ENCODE measurements at places on chromosomes 5 and 9. TPM values are rescaled to one million over a fixed set of nuclear protein-coding genes. Genes with fewer than 3 reads are reported as not detected.

Gene SYK
- 222 TPM for total RNA-seq

DNA sequence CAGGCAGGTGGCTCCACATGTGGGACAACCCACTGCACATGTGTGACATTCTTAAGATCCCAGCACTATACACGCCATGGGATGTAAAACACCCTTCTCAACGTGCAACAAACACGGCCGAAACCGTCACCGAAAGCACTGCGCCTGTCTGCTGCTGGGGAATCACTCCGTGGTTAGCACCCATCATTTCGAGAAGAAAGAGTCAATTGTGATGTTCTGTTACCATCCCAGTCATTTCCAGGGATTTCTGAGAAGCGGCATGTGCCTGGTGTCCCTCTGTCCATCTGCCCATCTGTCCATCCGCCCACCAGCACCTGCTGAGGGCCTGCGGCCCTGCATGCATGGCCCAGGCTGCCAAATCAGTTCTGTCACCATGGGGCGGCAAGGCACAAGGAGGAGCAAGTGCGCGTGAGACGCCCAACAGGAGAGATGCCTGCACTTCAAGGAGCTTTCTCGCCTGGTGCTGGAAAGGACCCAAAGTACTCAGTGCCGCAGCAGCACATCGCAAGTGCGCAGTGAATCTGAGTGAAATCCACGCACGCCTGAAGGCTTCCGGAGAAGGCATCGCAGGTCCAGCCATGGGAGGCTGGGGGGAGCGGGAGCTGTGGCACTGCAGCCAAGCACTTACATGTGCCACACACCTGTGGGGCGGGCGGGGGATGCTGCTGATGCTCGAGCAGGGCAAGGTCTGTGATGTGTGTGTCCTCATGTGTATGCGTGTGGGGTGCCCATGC lies 38.0 kb downstream of the VAV2 start:
- DNase-seq = no peak

Gene SPATA31A3
- total RNA-seq = not detected

DNA sequence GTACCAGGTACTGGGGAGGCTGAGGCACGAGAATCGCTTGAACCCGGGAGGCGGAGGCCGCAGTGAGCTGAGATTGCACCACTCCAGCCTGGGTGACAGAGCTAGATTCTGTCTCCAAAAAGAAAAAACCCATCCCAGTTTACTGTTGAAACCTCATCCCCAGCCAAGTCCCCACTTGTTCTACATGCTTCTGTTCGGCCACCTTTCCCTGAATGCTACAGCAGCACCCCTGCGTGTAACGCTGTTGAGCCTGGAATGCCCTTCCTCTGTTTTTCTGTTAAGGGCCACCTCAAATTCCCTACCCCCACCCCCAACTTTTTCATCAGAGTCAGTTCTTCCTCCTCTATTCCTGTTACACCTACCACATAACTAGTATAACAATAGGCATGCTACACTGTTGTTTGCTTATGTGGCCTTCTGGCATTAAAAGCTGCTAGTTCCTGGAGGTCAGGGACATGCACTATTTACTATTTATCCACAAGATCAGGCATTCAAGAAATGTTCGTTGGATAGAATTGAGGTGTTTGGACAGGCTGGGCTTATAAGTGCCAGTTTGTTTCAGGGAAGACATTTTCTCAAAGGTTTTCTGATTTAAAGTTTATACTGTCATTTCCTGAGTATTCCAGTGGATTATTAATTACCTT lies 47.1 kb upstream of the C5orf47 start:
- no peak for DNase-seq

DNA sequence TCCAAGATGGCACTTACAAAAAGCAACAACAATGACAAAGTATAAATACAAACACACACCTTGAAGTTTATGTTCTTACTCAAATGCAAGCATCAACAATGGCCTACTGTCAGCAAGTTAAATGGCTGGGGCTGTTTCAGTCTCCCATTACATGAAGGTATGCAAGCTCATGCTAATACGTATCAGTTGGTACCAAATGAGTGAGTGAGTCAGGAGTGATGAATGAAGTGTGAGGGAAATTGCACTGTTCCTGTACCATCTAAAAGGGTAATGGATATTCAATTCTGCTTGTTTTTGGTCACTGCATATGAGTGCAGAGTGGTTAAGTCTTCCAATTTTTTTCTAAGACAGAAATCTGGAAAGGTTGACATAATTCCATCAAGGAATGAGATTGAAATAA lies 964.9 kb downstream of the MAT2B start:
- no peak for DNase-seq

GRCh38 chr5:72817076-72817481 lies 618 bp downstream of the TNPO1 start:
- DNase-seq = no peak

- no peak for DNase-seq
Observed at GRCh38 chr9:136584934-136585333, 39.1 kb upstream of the NOTCH1 start.

Gene LAMC3
- total RNA-seq = not detected

Gene IFNA6
- not detected for total RNA-seq

Gene EXOC3
- 79.6 TPM for total RNA-seq

Gene FSTL4
- total RNA-seq = 1.7 TPM

- DNase-seq = no peak
Observed at GRCh38 chr5:1437876-1438559, 7.2 kb downstream of the SLC6A3 start.

DNA sequence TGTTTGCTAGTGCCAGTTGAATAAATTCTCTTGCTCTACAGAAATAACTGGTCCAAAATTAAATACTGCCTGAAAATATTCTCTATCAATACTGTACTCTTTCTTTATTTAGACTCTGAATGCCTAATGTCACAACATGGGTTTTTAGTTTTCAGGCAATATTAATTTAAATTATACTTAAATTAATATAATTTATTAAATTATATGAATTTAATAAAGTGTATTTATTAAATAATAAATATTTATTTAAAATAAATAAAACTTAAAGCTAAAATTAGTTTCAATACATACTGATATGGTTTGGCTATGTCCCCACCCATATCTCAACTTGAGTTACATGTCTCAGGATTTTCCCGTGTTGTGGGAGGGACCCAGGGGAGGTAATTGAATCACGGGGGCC lies 146.0 kb downstream of the PRR16 start:
- no peak for DNase-seq

- no peak for DNase-seq
Observed at GRCh38 chr9:16866587-16866986, 3.9 kb downstream of the BNC2 start.

DNA sequence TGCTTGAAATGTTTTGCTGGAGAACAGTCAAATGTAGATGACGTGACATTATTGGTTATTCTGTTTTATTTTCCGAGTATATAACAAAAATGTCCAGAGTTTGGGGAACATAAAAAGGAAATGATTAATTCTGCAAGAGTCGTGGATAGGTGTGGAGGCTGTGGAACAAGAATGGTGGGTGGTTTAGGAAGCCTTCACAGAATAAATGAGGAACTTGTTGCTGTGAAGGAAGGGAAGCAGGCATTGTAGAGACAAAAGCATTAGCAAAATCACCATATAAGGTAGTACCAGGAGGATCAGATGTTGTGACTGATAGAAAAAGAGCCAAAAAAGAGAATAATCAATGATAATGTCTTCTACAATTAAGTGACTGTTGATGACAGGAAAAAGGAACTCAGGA lies 66.2 kb upstream of the CNTLN start:
- no peak for DNase-seq

GRCh38 chr5:108167174-108167573 lies 214.7 kb downstream of the FBXL17 start:
- DNase-seq = no peak

Gene C5orf47
- total RNA-seq = not detected

Gene SHOC1
- not detected for total RNA-seq

DNA sequence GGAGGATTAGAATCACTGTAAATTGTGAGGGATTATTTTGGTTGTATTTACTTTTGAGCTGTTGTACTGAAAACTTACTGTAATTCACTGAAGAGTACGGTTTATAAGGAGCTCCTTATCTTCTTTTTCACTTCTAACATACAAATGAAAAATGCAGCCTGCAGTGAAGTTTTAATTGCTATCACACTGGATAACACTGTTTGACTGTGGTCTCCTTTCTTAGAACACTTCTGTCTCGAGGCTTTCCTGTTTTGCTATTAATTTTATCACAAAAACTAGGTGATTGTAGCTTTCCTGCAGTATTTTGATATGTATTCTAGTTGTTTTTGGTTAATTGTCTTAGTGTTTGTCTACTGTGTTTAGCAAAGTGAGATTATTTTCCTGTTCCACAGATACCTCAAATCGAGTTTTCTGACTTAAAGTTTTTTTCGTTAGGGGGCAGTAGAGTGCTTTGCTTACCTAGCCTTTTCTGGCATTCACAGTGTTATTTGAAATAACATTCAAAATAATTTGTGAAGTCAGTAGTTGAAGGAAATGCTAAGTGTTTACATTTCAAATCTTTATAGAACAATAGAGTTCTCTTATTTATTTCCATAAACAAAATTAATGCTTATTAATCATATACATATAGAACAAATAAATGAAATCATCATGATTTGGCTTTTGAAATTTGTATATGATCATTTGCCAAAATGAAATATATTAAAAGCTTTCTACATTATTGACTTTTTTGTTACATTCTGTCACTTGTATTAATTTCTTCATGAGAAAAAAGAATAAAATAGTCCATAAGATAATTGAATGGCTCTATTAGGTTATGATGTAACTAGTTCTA lies 52.9 kb downstream of the COMMD10 start:
- DNase-seq = no peak

- DNase-seq = no peak
Observed at GRCh38 chr9:96100385-96101300, 201.3 kb downstream of the HSD17B3 start.

- DNase-seq = no peak
Observed at GRCh38 chr5:134794082-134794481, 35.5 kb downstream of the DDX46 start.

DNA sequence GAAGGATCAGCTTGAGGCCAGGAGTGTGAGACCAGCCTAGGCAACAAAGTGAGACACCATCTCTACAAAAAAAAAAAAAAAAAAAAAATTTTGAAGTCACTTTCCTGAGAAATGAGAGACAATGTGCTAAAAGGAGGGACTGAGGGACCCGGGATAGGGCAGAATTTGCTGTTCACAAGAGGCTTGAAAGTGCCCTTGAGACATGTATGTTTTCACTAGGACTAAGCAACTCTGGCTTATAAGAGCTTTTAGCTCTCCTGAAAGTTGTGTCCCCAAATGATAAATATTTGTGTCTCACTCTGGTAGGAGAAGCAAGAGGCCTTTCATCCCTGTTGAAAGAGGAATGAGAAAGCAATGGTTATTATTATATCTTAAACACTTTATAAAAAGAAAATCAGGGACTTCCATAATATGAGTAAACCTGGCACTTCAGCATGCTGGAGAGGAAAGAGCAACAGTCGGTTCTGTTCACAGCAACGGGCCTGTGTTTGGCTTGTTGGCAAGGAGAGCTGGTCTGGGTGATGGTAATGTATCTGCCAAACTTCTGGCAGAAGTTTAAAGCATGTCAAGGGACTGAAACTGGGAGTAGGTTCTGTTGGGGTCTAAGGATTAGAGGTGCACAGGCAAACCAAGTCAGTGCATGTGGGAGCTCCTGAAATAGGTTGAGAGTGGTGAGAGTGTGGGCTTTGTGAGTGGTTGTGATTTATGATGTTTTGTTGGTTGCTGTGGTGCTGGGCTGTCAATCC lies 32.2 kb downstream of the ENTREP1 start:
- DNase-seq = no peak

DNA sequence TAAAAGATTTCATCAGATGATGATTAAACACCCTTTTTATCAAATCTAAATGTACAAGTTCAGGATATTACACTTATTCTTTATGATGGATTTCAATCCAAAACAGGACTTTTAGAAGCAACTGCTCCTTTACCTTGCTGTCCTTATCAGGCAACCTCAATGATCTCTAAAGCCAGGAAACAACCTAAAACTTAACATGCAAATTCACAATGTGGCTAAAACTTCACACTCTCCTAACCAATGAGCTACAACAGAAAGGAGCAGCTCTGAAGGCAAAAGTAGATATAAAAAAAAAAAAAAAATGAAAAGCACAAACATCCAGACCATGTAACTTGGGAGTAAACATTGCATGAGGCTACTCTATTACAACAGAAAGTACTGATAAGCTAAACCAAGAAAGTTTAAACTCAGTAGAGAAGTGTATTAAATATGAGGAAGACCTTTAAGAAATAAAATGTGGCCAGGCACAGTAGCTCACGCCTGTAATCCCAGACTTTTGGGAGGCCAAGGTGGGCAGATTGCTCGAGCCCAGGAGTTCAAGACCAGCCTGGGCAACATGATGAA lies 22.9 kb downstream of the SLC25A51 start:
- no peak for DNase-seq

GRCh38 chr5:96297290-96297689 lies 135.8 kb downstream of the PCSK1 start:
- no peak for DNase-seq

GRCh38 chr5:81428861-81429260 lies 34.9 kb upstream of the ACOT12 start:
- no peak for DNase-seq

GRCh38 chr5:91382530-91383026 lies 539 bp downstream of the ARRDC3 start:
- no peak for DNase-seq

GRCh38 chr9:114112778-114113584 lies 13.9 kb upstream of the KIF12 start:
- DNase-seq = no peak

Gene N4BP3
- total RNA-seq = 17.4 TPM

Gene TOR4A
- total RNA-seq = 7.9 TPM

GRCh38 chr5:168096525-168096924 lies 194.9 kb upstream of the WWC1 start:
- DNase-seq = no peak

- DNase-seq = no peak
Observed at GRCh38 chr5:10250806-10251276, 761 bp downstream of the CCT5 start.

Gene ZSWIM6
- total RNA-seq = 6.9 TPM

GRCh38 chr9:74498621-74499095 lies 1.5 kb downstream of the RORB start:
- no peak for DNase-seq

DNA sequence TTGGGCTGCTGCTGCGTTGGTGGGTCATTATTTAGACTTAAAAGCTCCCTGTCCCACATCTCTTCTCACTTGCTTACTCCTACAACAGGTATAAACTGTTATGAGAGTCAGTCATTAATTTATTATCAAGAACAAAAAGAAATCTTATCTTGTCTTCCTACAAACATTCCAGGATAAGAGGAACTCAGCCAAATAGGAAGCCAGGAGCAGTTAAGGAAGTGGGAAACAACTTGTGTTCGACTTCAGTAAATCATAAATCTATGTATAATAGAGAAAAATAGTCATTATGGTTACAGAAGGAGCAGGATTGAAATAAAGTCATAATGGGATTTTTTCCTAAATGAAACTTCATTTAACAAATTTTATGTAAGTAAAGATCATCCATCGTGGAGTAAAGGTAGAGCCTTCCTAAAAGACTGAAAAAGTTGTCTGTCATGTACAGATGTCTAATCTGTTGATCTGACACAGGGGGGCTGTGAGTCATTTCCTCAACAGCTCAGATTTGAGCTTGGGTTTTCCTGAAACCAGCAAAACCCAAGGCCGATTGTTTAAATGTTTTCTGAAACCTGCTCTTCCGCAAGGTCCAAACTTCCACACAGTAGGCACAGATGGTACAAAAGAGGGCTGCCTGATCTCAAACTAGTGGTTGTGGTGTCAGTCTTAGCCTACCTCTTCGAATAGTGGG lies 25.3 kb upstream of the LRRTM2 start:
- DNase-seq = no peak

GRCh38 chr9:13447843-13448422 lies 168.4 kb upstream of the MPDZ start:
- DNase-seq = no peak

Gene ZNF454
- not detected for total RNA-seq

Gene PCDHB9
- 0.27 TPM for total RNA-seq

Data from activated B cell treated with CpG ODN at 0.5 μM for 24 hours (primary cell).